ENCODE measurements at places on chromosomes 7 and 10.

DNA sequence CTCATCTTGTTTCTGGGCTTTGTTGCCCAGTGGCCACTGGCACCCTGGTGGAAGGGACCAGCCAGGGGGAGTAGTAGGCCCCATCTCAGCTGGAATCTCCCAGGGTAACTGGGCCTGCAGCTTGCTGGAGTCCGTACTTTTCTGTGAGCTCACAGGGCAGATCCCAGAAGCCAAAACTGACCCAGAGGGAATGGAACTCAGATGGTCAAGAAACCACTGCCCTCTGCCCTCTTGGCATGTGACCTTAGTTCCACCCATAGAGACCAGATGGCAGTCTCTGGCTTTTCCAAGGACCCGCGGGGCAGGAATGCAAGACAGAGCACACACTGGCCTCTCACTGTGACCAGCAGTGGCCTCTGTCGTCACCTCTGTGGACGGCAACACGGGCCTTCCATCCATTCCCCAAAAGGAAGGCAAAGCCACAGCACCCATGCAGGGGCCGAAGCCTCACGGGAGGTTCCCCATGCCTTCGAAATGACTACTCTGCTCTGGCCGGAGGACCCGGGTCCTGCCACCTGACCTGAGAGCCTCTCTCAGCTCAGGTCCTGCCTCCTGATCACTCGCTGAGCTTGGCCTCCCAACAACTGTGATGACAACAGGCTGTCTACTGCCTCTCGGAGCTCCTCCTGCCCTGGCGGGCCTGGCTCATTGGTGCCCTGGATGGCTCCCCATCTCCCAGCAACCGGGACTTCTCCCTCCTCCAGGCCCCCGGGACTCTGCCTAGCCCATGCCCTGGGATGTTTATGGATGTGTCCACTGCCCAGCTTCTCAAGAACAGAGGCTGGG lies 29.9 kb downstream of the MYL10 start:
- no peak for DNase-seq

- no peak for DNase-seq
Observed at GRCh38 chr10:36075196-36075595, 433.1 kb upstream of the FZD8 start.

DNA sequence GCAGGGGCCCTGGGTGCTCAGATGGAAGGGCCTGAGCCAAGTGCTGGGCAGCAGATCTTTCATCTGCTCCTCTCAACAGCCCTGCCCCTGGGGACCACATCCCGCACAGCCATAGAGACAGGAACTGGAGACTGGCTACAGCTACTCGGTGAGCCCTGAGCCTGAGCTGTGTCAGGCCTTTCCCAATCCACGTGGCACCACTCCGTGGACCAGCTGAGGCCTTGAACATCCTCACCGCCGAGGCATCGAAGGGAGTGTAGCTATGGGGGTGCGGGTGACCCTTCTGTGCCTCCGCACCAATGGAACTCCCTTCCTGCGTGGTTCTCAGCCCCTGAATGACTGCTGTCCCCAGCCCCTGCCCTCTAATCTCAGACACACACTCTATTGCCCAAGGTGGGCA lies 362.7 kb upstream of the SHH start:
- DNase-seq, result no peak

DNA sequence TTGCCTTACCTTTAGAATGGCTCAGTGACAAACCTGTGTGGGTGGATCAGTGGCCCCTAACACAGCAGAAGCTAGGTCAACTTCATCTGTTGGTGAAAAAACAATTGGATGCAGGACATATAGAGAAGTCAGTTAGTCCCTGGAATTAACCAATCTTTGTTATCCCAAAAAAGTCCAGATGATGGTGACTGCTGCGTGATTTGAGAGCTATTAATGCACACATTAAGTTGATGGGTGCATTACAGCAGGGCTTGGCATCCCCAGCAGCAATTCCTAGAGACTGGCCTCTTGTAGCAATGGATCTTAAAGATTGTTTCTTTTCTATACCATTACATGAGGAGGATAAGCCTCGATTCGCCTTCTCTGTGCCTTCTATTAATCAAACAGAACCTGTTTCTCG lies 33.3 kb downstream of the OR13A1 start:
- no peak for DNase-seq

- DNase-seq, result no peak
Observed at GRCh38 chr7:128954150-128954549, 16.4 kb downstream of the IRF5 start.

DNA sequence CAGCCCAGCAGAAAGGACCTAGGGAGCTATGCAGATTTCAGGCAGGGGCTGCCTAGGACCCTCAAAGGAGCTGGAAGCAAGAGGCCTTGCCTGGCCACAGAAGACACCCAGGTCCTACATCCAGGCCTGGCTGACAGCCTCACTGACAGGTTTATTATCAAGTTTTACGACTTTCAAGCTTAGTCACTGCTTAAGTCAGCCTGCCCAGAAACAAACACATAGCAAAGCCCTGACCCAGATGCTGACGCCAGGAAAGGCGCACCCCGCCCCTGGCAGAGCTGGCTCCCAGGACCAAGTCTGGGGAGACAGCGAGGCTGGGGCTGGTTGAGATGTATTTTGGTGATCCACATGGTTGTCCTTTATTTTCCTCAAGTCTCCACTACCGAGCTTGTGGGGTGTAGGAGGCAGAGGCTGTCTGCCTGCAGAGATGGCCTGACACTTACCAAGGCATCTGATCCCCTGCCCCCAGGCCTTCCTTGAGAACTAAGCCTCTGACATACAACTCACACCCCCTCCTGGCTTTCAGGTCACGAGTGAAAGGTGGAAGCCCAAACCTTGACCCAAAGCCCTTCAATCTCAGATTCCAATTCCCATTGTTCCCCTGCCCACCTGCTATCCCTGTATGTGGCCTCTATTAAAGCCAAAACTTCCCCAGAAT lies 80.7 kb upstream of the EMX2 start:
- DNase-seq, result no peak

- no peak for DNase-seq
Observed at GRCh38 chr7:16989811-16990413, 108.1 kb upstream of the AGR3 start.

GRCh38 chr7:423312-424260 lies 96.1 kb downstream of the PDGFA start:
- no peak for DNase-seq

DNA sequence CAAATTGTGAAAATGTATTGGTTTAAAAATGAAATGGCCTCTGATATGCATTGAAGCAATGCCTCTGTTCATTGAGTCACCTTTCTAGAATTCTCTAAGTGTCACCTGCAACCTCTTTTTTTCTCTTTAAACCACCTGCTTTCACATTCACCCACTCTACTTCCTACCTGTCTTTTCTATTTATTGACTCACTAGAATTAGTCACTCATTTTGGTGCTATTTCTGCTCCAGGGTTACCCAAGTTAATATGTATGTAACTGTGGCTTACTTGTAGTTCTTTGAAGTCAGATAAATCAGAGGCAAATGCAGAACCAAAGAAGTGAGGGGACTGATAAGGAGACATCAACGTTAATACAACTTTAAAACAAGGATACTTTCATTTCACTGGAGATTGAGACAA lies 674.7 kb downstream of the CCSER2 start:
- no peak for DNase-seq

- no peak for DNase-seq
Observed at GRCh38 chr10:34181553-34182300, 633.4 kb downstream of the PARD3 start.

DNA sequence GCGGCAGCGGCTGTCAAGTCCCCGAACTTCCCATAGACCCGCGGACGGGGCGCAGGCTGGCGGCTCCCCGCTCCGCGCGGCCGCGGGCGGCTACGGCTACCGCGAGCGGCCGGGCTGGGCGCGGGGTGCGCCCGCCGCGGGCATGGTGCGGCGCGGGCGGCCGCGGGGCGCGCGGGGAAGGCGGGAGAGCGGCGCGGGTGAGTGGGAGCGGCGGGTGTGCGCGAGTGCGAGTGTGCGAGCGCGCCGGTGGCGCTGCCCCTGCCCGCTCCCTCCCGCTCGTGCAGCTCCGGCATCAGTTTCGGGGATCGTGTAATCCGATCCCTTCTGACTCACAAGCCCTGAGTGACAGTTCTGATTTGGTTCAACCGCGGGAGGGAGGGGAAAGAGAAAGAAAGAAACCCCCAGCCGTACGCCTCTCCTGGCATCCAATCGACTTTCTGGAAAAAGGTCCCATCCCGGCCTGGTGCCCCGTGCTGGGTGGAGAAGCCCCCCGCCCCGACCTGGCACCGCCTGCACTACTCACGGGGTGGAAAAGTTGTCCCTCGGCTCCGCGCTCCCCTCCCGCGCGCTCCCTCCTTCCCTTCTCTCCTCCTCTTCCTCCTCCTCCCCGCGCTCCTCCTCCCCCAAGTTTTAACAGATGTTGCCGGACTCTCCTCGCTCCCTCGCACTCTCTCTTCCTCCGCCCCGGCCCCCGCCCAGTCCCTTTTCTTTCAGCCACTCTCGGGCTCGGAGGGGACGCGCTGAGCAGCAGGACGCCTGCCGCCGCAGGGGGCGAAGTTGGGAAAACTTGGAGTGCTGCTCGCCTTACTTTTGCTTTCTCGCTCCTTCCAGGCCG lies at the start of gene GLI3:
TSS of gene GLI3 (minus strand) at position 234 of the 835 bp plus-strand sequence. CDS start 13,956 bp downstream, outside the sequence.
- DNase-seq, result no peak

- no peak for DNase-seq
Observed at GRCh38 chr7:47506382-47507339, 75.2 kb downstream of the TNS3 start.

- peak; percentile 88 for DNase-seq
Observed at GRCh38 chr7:1412322-1413261, 46.7 kb downstream of the MICALL2 start.

- DNase-seq, result no peak
Observed at GRCh38 chr7:83096065-83096580, 66.6 kb downstream of the PCLO start.

- DNase-seq, result no peak
Observed at GRCh38 chr7:1811850-1812508, 141.9 kb downstream of the ELFN1 start.

DNA sequence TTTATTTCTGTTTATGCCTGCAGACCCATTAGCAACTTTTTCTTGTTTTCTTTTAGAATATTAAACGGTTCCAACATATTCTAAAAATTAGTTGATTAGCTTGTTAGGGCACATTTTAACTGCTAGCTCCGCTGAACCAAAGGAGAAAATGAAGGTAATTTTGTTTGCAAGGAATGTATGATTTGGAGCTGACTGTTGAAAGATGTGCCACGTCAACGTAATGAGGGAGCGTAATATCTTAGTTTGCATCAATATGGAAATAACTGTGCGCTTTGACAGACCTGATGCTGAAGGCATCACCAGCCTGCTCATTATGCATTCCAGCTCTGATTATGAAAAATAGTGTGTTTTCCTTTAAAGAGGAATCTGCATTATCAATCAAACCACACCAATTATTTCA lies 102.0 kb upstream of the CTBP2 start:
- DNase-seq, result no peak

DNA sequence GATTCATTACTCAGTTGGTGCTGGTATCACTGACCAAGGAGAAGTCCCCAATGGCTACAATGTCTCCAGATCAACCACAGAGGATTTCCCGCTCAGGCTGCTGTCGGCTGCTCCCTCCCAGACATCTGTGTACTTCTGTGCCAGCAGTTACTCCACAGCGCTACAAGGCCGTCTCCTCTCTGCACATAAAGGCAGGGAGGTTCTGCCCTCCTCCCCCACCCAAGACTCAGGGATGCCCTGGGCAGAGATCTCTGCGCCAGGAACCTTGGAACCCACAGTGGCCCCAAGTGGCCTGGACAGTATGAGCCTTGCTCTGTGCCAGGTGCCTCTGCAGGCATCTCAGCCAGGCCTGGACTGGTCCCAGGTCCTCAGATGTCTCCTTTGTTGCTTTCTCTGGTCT lies 193.4 kb upstream of the PRSS58 start:
- DNase-seq, result no peak

- no peak for DNase-seq
Observed at GRCh38 chr7:102916426-102916825, 3.6 kb downstream of the LRRC17 start.

DNA sequence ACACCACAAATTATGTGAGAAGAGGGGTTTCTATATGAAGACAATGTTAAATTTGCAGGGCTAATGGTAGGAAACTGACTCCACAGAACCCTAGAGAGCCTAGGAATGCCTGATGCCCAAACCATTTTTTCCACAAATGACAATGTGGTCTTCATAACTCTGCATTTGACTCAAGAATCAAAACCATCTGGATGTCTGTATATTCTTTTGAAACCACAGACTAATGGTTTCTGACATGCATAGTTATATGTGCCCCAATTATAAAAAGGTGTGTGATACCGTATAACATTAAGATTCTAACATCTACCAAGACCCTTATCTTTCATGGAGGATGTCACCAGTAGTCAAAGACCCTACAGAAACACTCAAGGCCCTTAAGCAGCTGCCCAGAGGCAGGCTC lies 20.3 kb downstream of the SEC61G start:
- no peak for DNase-seq

DNA sequence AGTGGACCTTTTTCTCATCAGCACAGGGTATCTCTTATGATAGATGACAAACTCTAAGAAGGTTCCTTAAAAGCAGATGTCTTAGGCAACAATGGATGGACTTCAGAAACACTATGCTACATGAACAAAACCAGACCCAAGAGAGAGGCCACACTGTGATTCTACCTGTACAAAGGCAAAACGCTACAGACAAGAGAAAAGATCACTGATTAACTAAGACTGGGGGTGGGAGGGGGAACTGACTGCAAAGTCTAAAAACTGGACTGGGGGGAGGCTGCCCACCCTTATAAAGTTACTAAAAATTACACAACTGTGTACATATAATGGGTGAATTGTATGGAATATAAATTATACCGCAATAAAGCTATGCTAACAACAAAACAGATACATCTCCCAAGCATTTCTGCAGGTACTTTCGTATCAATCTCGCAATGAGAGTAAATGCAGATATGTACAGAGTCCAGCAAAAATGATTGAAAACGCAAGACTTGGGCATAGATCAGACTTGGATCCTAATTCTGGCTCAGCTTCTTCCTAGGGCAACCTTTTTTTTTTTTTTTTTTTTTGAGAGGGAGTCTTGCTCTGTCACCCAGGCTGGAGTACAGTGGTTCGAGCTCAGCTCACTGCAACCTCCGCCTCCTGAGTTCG lies 179.7 kb downstream of the FAM107B start:
- DNase-seq, result no peak

DNA sequence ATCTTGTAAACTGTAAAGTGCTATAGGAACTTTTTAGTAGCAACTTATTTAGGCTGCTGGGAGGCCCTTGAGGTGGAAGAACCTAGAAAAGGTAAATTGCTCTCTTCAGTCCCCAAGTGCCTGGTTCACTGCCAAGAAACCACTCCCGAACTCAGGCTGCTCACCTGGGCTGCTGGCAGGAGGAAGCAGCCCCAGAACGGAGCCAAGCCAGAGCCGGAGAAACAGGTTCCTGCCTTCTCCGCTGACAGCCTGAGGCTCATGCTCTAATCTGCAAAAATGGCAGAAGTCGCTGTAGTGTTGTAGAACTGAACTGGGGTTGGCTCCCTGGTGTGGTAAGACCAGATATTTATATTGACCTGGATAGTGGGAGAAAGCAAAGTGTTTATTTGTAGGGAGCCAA lies 136.0 kb downstream of the CUL2 start:
- DNase-seq, result no peak

- DNase-seq, result no peak
Observed at GRCh38 chr7:1882451-1882850, 212.4 kb downstream of the ELFN1 start.

GRCh38 chr7:116601426-116601825 lies 70.6 kb upstream of the MET start:
- no peak for DNase-seq

- DNase-seq, result no peak
Observed at GRCh38 chr10:123783296-123783695, 108.3 kb downstream of the CPXM2 start.

- no peak for DNase-seq
Observed at GRCh38 chr7:106270122-106270977, 14.4 kb downstream of the NAMPT start.

- DNase-seq, result no peak
Observed at GRCh38 chr7:49787980-49788379, 14.5 kb downstream of the VWC2 start.
